Epithelial cell of esophagus (primary cell): ENCODE measurements at places on chromosomes 11 and 22.

GRCh38 chr11:120801801-120802689, 221.9 kb upstream of the TBCEL start:
- peak; percentile 66 for DNase-seq

DNA sequence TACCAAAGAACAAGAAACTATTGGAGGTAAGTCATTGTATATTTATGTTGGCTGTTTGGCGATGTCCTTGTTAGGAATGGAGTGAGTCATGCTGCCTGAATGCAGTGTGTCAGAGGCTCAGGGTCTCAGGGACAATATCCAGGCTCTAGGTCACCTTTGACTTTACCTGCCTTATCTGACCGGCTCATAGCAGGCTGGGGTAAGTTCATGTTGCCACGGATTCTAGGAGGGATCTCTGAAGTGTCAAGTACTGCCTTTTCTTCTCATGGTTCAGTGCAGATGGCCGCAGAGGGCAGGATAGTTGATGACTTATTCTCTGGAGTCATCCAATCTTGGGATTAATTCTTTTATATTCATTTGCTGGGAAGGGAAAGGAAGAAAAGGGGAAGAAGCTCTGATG, 53.2 kb downstream of the SPON1 start:
- peak; percentile 51 for DNase-seq

- DNase-seq = no peak
These were observed 22.9 kb upstream of the CARD18 start for GRCh38 chr11:105162506-105162905.

DNA sequence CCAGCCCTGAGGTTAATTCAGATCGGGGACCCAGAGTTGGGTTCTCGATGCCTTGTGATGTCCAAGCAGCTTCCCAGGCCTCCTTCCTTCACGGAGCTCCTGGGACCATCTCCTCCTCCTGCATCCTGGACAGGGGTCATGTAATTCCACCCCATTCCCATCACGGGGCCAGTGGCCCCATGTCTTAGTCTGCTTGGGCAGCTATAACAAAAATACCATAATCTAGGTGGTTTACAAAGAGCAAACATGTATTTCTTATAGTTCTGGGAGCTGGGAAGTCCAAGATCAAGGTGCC, 41.7 kb upstream of the PRDM11 start:
- DNase-seq = no peak

- DNase-seq = no peak
These were observed 7.4 kb downstream of the SCARF2 start for GRCh38 chr22:20430101-20430719.

GRCh38 chr11:10601837-10602236, 33.4 kb upstream of the LYVE1 start:
- DNase-seq = no peak

DNA sequence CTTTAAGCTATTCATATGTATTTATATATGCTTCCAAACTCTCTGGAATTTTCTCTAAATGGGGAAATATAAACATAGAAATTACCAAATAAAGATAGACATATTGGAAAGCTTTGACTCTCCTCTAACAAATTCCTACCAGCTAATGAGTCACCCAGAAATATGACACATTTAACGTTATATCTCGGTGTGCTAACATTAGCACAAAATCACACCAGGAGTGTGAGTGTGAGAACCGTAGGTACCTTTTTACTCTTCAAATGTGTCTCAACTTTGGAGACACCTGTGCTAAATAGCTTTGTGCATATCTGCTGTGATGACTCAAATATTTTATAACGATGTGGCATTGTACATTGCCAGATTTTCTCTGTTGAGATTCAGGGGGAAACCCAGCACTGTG, 714.4 kb downstream of the METTL15 start:
- DNase-seq = peak; percentile 61

- peak; percentile 74 for DNase-seq
These were observed 8.8 kb downstream of the POU2F3 start for GRCh38 chr11:120248551-120249278.

GRCh38 chr11:74326665-74327064, 15.2 kb upstream of the P4HA3 start:
- no peak for DNase-seq

DNA sequence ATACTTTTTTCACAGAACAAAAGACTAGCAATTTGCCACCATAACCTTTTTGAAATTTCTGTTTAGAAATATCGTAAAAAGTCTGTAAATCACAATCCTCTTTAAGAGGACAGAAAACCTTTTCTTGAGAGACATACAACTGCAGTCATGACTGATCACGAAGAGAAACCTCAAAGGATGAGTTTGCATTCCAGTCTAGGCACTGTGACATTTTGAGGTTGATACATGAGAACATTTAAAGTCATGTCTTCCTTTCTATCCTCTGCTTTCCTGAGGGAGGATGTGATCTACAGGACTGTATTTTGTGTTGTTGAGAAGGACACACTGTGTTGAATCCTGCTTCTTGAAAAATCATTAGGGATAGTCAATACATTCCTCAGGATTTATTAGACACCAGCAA, 476.7 kb upstream of the CCDC179 start:
- no peak for DNase-seq

- no peak for DNase-seq
These were observed 6.7 kb upstream of the VSIG10L2 start for GRCh38 chr11:125939081-125939521.

DNA sequence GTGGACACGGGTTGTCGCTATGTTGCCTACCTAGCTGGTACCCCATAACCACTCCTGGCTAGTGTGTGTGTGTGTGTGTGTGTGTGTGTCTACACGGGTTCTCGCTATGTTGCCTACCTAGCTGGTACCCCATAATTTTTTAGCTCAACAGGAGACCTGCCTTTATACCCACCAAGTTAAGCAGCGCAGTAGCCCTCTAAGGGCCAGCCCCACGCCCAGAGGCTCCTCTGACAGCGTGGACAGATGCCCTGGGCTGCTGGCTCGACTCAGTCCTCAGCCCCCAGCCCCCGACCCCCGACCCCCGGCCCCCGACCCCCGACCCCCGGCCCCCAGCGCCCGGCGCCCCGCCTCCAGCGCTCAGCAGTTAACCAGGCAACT, 351 bp upstream of the AKIP1 start:
- DNase-seq = no peak

- no peak for DNase-seq
These were observed 30.4 kb downstream of the SLC22A12 start for GRCh38 chr11:64621283-64622019.

- DNase-seq = peak; percentile 57
These were observed 17.8 kb upstream of the WNT7B start for GRCh38 chr22:45994491-45995404.

GRCh38 chr22:31350410-31350863, 4.3 kb upstream of the PATZ1 start:
- DNase-seq = no peak

GRCh38 chr11:44692460-44692859, 34.3 kb upstream of the TSPAN18 start:
- no peak for DNase-seq

DNA sequence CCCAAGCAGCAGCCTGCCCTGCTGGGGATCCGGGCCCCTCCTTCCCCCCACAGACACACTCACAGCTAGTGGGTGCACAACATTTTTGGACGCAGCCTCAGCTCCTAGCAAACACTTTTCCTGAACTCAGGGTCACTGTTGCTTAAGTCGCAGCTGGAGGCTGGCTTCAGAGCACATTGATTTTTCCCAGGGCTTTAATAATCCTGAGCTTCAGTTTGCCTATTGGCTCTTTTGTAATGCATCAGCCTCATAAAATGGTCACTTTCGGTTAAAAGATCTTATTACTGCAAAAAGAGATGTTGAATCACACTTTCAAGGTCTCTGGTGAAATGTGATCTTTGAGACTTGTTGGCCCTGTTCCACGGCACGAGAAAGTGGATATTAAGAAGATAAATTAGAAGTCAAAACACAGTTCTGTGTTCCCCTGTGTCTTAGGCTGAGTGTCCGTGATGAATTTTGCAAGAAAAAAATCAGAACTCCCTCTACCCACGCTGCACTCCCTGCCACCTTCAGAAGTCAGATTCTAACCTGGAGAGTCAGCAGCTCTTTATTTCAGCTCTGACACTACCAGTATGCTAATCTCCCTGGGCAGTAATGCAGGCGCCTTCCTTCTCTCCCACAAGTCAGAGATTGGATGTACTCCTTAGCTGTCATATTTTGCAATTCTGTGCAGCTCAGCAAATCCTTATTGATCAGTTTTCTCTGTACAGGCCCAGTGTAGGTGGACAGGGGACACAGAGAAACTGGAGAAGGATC, 158.2 kb upstream of the E2F8 start:
- DNase-seq = no peak

DNA sequence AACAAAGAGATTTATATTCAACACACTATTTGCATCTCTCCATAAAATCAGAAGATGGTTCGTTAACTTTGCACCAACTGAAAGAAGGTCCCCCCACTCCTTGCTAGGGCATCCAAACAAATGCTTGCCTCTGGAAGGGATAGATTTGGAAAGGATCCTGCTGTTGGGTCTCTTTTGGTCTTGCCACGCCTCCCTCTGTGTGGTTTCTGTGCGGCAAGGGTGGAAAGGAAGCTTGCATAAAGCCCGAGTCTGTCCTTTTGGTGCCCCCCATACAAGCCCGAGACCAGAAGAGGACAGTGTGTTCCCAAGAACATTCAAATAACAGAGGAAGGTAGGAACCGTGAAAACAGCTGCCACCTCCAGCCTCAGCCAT, 15.1 kb downstream of the SCGB1A1 start:
- DNase-seq = no peak
